ENCODE measurements at places on chromosomes 5 and 9.

DNA sequence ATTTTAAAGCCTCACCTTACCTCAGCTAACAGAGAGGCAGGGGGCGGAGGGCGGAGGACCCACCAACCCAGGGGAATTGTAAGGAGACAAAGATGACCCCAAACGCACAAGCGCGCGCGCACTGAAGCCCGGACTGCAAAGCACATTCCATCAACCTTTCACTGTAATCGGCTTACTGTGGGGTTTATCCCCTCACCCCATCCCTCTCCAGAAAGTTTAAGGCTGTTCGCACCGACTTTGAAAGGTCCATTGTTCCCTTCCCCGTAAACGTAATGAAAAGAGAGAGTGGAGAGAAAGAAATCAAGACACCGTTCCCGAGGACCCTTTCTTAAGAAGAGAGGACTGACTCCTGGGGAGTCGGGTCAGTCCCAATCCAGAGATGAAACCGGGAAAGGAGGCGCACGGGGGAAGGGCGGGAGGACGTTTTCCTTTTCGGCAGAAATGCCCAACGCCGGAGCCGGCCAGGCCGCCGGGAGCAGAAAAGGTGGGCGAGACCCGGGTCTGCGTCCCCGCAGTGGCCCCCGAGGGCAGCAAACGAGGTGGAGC lies 464 bp downstream of the CEMIP2 start:
- DNase-seq = no peak

DNA sequence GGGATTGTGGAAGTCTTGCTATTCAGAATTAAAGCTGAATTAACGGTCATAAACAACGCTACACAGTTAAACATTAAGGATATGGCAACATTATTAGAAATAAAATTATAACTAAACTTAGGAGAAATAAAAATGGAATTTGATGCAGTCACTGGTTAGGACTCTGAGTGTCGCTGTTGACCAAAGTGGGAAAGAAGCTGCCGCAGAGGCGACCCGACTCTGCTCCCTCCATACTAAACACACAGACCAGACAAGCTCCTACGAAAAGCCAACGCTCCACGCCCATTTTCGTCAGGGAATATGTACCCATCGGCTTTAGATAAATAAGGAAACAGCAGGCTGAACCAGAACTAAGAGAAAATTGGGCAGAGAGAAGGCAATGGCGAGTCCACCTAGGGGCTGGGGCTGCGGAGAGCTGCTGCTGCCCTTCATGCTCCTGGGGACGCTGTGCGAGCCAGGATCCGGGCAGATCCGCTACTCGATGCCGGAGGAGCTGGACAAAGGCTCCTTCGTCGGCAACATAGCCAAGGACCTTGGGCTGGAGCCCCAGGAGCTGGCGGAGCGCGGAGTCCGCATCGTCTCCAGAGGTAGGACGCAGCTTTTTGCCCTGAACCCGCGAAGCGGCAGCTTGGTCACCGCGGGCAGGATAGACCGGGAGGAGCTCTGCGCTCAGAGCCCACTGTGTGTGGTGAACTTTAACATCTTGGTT lies at the start of gene PCDHGA5:
TSS of gene PCDHGA5 (plus strand) at position 211 of the 709 bp plus-strand sequence. CDS start at position 380, 169 bp downstream.
- no peak for DNase-seq

DNA sequence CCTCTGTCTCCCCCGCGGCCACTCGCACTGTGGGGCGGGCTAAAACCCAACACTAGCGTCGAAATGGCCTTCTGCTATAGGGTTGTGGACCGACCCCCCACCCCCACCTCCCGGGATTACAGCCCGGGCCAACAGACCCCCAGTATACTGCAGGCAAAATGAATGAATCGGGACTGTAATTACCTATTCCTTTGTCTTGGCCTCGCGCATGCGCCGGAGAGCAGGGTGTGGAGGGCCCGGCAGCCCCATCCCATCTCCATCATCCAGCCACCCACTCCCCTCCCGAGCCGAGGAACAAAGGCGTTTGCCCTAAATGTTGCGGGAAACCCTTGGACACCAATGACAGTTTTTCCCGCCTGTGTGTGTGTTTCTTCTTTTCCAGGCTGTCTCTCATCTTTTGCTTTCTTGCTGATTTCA lies 1.6 kb downstream of the BASP1 start:
- no peak for DNase-seq

- DNase-seq = no peak
Measured at GRCh38 chr9:124590889-124591641, 83.9 kb upstream of the NR5A1 start.

GRCh38 chr9:69637193-69637816 lies 34.9 kb downstream of the APBA1 start:
- no peak for DNase-seq

GRCh38 chr9:86282979-86283535 lies 719 bp upstream of the ISCA1 start:
- DNase-seq = peak; percentile 22

DNA sequence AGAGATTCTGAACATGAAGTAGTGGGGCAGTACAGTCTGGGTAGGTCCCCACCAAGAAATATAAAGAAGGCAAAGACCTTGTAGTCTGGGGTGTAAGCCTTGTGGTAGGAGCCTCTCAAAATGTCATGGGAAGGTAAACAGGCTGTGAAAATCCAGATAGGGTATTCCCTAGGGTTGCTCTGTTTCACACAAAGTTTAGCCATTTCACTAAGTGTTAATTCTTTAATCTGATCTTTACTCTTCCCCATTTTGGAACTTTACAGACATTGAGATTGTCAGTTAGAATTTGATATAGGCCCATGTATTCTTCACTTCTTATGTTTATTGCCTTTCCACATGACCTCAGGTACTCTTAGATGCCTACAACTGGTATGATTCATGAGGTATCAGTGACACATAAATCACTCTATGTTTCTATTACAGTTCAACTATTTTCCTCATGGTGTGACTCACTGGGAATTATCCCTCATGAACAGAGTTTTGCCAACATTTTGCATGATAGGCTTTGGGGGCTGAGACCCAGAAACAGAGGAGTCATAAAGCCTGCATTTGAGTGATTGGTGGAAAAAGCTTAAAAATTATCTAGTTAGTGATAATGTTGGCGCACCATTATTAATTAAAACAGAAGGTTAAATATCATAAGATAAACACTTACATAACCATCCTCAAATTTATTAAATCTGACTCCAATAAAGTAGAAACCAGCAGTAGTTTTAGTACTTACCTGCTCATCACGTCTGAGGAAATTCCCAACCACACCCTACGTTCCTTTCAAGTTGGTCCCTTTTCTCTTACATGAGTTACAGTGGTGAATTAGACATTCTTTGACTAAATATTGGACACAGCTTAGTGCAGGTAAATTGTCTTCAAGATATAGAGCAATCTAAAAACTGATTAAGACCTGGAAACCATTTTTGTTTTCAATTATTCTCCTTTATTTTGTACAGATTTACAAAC lies 399.8 kb upstream of the MEF2C start:
- DNase-seq = no peak

DNA sequence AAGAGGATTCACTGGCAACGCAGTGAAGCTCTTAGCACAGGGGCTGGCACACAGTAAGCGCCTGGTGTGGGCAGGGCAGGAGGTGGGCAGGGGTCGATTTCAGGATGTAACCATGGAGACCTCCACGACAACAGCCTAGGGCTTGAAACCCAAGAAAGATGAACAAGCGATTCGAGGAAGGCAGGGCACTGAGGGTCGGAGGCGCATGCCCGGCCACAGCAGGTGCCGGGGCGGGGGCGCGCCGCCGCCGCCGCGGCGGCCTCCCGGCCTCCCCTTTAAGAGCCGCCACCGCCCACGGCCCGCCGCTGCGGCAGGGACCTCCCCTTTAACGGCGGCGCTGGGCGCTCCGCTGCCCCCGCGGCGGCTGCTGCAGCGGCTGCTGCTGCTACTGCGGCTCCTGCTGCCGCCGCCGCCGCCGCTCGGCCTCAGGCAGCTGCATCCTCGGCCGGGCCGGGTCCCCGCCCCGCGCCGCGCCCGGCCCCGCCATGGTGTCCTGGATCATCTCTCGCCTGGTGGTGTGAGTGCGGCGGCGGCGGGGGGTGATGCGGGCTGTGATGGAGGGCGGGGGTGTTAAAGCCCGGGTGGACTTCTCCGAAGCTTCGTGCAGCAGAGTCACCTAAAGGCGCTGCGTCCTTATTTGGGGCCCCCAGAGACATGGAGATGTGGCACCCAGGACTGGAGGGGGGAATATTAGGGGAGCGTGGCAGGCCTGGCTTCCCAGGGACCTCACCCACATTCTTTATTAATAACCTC lies at the start of gene REEP2:
TSS of gene REEP2 (plus strand) at position 334 of the 753 bp plus-strand sequence. CDS start at position 486, 152 bp downstream.
- DNase-seq = no peak

DNA sequence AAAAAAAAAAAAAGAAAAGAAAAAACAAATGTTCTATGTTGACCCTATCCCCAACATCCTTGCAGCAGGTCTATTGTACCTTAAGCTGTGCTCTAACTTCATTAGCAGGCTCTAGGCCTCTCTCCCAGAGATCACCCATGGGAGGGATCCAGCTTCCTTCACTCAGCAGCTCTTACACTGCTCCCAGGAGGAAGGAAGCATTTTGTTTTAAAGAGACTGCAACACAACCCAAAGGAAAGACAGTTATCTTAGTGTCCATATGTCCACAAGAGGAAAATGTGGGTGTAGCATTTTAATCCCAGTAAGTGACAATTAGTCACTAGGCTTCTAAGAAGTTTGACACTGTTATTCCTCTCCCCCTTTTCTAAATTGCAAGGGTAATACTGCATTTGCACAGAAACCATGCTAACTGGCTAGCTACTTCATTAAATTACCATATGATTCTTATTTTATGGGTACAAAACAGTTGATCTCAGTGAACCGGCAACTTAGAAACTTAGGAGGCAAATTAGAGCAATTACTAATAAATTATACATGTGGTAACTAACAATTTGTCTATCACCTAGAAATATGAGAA lies 58.8 kb downstream of the MARCHF3 start:
- DNase-seq = peak; percentile 62

- DNase-seq = no peak
Measured at GRCh38 chr5:123819386-123819785, 307.4 kb downstream of the CSNK1G3 start.

DNA sequence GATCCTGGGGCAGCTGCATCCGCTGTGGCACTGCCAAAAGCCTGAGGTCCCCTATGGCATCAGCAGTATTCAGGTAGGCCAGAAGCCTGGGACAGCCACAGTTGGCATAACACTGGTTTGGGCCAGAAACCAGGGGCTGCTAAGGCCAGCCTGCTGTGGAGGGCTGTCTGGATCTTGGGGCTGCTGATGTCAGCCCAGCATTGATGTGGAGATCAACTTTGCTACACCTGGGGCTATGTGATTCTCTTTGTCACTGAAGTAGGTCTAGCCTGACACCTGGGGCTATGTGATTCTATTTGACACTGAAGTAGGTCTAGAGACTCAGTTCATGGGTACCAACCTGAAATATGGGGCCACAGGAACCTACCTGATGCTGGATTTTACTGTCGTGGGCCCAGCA lies 411.5 kb downstream of the RASEF start:
- DNase-seq = no peak

DNA sequence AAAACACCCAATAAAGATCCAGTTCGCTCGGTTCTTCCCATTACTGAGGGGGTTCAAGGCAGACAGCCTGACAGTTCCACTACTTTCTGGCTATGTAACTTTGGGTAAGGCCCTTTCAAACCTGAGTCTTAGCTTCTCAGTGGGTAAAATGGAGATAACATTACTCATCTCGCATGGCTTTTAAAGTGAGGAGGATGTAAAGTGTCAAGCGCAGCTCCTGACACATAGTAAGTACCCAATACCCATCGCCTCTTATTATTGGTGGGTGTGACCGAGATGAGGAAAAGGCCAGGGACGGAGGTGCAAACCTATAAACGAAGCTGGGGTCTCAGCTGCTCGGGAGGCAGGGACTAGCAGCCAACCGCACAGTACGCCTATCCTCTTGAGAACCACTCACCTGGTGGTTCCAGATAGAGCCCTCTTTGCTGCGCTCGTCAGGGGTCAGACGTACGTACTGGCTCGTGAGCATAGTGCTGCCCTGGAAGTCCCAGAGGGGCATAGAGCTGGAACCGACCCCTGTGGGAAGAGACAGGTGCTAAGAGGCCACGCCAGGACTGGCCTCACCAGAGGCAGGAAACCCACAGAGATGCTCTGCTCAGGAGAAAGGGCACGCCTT lies 584 bp downstream of the LMAN2 start:
- DNase-seq = no peak

- DNase-seq = no peak
Measured at GRCh38 chr5:110630350-110630749, 96.1 kb downstream of the TMEM232 start.

GRCh38 chr5:72494623-72495124 lies 12.5 kb downstream of the ZNF366 start:
- no peak for DNase-seq

GRCh38 chr9:106069241-106069640 lies 374.9 kb downstream of the TMEM38B start:
- no peak for DNase-seq

DNA sequence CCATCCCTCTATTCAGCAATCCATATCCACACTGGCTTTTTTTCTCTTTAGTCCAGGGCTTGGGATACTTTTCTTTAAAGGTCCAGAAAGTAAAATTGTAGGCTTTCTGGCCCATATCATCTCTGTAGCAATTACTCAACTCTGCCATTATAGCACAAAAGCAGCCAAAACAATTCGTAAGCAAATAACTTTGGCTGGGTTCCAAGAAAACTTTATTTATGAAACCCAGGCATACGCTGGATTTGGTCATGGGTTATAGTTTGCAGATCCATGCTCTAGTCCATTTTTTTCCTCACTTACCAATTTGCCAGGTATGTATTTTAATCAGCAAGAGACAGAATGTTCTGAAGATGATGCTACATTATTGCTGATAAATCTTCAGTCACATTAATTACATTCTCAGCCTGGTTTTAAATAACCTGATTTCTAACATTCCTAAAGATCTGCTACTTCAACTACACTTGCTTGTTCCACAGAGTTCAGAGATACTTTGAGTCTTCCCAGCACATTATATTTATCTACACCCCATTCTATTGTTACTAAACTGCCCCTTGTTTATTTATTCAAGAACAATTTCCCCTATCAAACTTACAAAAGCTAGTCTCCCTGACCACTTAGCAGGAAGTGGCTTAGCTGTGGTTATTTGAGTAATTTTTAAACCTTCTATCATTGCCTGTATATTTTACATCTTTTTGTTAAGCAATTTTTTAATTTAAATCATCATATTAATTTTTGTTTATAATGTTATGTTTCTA lies 161.0 kb downstream of the ISL1 start:
- DNase-seq = no peak

- DNase-seq = no peak
Measured at GRCh38 chr9:81479573-81479972, 209.8 kb downstream of the TLE1 start.

DNA sequence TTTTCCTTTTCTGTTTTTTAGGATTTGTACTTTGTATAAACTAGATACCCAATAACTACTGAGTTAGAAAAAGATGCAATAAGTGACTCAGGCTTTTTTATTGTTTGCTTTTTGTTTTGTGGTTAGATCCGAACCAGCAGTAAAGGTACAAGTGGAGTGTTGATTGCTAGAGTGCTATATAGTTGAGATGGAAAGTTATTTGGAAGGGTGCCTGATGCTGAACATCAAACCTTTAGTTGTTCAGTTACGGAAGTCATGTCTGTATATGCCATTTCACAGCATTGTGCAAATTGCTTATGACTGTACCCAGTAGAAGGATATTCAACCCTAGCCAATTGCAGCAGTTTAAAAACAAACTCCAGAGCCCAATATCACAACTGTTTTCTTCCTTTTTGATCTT lies 285.1 kb downstream of the MAT2B start:
- DNase-seq = no peak

- DNase-seq = no peak
Measured at GRCh38 chr5:12845549-12846159, 941.4 kb upstream of the CTNND2 start.

- no peak for DNase-seq
Measured at GRCh38 chr9:133858771-133859170, 120.6 kb upstream of the SARDH start.

- DNase-seq = no peak
Measured at GRCh38 chr5:68046445-68046844, 169.1 kb upstream of the PIK3R1 start.
